ENCODE measurements at places on chromosomes 3 and 15. TPM values are rescaled to one million over a fixed set of nuclear protein-coding genes. Genes with fewer than 3 reads are reported as not detected.

- DNase-seq: no peak
Observed at GRCh38 chr15:100939791-100940190, 20.6 kb downstream of the LRRK1 start.

DNA sequence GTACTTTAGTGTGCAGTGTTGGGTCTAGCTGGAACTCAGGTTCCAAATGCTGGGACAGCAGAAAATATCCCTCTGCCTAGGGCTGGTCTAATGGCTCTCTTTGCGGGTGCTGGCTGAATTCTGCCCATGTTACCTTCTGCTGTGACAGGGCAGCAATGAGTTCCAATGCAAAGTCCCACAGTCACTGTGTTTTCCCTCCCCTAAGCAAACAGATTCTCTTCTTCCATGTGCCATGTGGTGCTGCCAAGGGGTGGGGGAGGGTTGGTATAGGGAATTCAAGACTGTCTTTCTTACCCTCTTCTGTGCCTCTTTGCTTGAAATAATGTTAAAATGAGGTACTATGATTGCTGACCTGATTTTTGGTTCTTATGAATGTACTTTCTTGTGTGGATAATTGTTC lies 229.6 kb downstream of the GBE1 start:
- DNase-seq: no peak

DNA sequence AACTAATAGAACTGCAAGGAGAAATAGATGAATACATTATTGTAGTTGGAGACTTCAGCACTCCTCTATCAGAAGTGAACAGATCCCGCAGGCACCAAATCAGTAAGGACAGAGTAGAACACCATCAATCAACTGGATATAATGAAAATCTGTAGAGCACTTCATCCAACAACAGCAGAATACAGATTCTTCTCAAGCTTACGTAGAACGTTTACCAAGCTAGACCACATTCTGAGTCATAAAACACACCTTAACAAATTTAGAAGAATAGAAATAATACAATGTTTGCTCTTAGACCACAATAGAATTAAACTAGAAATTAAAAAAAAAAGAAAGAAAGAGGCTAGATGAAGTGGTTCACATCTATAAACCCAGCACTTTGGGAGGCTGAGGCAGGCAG lies 70.7 kb upstream of the NEDD4 start:
- DNase-seq: no peak

DNA sequence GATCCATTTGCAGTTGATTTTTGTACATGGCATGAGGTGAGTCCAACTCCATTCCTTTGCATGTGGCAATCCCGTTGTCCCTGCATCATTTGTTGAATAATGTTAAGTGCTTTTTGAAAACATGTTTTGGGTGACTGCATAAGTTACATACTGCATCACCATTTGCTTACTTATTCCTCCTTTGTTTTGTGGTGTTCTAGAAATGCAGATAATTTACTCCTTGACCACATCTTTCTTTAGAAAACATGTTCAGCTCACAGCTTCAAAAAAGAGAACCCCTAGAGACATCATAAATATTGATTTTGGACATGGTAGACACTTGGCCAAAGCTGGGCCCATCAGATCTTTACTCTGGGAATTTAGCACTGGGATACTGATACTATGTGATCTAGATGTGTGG lies 135.3 kb upstream of the DAZL start:
- no peak for DNase-seq

- no peak for DNase-seq
Observed at GRCh38 chr3:98874602-98875249, 26.8 kb downstream of the DCBLD2 start.

DNA sequence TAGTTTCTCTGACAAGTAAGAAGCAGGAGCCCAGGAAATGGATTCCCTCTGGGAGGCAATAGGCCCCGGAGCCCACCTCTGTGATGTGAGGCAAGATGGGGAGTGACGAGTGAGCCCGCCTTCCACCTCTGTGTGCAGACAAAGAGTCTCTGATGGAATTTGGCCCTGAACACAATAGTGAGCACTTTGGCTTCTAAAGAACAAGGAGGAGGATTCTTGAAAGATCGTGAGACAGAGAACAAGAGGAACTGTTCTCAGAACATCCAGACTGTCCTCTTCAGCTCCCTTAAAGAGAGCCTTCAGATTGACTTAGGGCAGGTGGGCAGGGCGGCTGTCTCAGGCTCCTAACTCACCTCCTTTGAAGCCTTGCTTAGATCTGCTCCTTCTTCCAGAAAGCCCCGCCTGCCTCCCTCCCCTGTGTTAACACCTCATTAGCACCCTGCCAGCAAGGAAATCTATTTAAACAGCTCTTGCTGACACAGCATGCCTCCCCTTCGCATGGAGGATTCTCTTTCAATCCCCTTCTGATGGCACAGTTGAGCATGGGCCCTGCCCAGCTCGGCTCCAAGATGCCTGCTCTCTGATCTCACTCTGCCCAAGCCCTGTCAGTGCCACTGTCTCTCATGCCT lies 430.3 kb downstream of the NTRK3 start:
- no peak for DNase-seq

DNA sequence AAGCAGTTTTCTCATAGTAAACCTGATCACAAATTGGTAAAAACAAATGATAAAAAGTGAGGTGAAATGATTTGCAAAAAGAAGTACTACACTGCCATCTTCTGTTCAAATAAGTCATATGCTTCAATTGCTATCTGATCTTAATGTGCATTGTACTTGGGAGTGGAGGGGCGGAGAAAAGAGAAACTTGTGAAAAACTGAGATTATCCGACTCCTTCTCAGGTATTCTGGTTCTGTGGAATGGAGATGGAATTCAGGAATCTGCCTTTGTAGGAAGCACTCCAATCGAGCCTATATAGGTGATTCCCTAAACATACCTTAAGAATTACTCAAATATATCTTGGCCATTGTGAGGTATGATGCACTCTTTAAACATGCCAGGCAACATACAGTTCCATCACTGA lies 180.6 kb downstream of the CHL1 start:
- peak; percentile 7 for DNase-seq

DNA sequence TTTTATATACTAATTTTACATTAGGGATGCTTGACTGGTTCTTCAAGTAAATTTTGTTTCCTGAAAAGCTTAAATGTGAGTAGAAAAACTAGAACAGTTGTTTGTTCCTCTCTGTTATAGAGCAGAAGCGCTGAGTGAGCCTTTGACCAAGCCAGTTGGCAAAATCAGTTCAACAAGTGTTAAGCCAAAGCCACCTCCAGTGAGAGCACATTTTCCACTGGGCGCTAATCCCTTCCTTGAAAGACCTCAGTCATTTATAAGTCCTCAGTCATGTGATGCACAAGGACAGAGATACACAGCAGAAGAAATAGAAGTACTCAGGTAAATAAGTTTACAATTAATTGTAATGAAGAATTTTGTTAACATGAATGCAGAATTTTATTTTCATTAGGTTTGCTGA lies 14.6 kb downstream of the CAPN7 start:
- no peak for DNase-seq

DNA sequence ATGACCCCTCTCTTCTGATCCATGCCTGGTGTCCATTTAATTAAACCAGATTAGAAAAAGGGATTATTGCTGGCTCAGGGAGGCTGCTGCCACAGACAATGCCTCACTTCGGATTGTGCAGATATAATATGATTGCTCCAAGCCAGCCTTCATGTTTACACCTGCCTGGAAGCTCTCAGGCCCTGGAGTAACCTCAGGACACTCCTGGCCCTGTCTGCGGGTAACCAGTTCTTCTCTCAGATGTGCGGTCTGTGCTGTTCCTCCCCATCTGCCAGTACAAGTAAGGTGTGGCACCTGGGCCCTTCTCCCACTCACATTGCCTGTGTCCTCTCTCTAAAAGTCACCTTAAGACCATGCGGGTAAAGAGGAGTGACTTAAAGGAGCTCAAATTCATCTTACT lies 8.8 kb upstream of the GOLGA8J start:
- DNase-seq: no peak

DNA sequence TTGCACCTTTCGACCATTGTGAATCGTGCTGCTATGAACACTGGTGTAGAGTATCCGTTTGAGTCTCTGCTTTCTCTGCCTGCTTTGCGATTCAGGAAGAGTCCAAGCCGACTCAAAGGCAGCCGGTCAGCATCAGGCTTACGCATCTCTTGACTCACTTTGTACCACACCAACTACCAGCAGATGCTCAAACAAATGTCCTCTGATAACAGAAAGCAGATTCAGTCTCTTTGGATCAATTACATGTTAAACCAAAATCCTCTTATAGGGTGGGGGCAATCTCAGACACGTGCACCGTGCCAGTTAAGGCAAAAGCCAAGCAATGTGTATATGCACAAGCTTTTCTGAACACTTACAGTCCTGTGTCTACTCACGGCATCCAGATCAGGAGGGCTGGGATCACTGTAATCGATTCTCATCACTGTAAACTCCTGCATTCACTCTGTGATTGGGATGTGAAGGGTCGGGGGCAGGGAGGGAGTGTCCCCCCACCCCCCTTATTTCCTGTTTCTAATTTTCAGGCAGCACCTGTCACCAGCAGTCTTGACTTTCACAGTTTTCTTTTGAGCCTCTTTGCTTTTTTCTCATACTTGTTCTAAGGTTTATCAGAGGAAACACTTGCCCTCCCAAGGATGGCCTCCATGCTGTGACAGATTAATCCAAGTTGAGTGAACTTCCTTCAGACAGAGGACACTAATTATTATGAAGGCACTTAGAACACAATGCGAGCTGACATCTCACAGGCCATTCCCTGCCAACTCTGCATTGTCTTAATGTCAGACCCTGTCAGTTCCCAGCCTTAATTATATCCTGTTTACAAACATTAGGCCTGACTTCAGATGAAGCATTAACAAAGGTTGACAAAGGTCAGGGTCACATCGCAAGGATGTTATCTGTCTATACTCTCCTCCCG lies 153.5 kb downstream of the MECOM start:
- no peak for DNase-seq

- DNase-seq: peak; percentile 3
Observed at GRCh38 chr15:34147371-34148140, 45.7 kb downstream of the PGBD4 start.

GRCh38 chr3:171444001-171444690 lies 16.1 kb downstream of the TNIK start:
- DNase-seq: no peak

- no peak for DNase-seq
Observed at GRCh38 chr15:59340325-59340724, 32.3 kb downstream of the MYO1E start.

GRCh38 chr3:70539908-70540307 lies 227.5 kb upstream of the MDFIC2 start:
- DNase-seq: peak; percentile 5

DNA sequence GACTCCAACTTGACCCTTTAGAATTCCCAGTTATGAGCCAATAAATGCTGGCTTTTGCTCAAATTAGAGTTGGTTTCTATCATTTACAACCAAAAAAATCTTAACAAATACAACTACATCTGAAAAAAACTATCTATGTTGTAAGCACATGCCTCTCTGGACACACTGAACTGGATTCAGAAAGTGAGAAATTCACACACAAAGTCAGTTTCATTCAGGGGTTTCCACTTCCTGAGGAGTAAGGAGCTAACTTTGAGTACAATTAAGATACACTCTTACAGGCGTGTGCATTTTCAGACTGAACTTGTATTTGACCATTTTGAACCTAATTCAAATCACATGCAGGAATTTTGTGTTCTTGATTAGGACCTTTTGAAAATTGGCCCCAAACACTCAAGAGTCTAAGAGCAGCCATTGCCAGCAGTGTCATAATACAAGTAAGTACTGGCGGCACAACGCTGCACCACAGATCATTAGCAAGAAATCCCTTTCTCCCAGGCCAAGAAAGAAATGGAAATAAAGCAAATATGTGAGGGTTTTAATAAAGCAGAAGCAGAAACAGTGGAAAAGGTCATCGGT lies 31.2 kb downstream of the LINS1 start:
- no peak for DNase-seq

DNA sequence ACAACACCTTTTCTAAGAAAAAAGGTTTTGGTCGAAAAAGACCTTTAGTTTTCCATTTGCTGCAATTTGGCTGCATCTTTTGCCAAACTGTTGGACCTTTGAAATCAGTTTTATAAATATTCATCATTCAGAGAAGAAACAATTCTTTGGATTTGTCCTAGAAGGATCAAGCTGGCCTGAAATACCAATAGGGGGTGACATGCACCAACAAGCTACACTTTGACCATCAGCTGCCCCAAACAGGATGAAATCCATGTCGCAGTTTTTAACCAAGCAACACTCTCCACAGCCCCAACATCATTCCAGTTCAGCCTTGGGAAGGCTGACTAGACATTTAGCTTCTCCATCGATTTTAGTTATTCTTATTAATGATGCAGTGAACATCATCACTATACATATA lies 9.8 kb downstream of the RPL15 start:
- peak; percentile 7 for DNase-seq

- DNase-seq: no peak
Observed at GRCh38 chr3:31129241-31129640, 234.8 kb upstream of the GADL1 start.

DNA sequence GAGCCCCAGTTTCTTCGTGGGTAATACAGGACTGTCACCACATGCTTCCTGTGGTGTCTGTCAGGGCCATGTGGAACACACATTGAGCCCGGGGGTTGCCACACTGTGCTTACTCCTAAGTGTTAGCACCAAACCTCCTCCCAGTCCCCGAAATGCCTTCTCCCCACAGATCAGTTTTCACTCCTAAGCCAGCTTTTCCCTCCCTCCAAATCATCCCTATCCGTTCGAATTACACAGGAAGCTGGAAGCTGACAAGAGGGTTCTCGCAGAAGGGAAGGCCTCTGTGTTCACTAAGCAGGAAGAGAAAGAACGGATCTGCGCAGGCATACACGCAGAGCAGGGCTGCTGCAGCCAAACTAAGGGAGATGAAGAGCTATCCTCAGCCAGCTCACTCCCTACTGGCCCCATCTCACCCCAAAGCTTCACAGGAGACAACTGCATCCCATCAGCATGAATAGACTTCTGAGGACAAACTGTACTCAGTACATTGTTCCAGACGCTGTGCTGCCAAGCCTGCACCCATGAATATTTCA lies 32.3 kb downstream of the XXYLT1 start:
- DNase-seq: no peak

DNA sequence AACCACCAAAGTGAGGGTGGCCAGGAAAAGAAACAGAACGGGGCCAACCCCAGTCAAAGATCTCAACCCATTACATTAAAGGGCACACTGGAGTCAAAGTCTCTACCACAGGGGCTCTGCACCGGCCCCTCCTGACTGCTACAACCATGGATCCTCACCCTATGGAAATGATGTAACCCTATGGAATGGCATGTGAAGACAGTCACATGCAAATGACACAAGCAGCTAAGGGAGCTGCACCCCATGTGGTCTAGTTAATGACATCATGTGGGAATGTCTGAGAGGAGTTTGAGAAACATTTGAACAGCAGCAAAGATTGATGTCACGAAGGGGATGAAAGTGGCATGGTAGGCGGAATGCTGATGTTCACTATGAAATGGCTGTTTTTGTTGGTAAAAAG lies 298.2 kb upstream of the SLCO3A1 start:
- DNase-seq: no peak

- DNase-seq: no peak
Observed at GRCh38 chr3:128971421-128972100, 22.3 kb downstream of the CFAP92 start.

The BTBD1 gene
- 111 TPM for total RNA-seq

The RAD51 gene
- total RNA-seq: 15.7 TPM

The LDHAL6B gene
- not detected for total RNA-seq

The MESD gene
- 18.1 TPM for total RNA-seq

The STX19 gene
- 1.3 TPM for total RNA-seq

The WNT5A gene
- total RNA-seq: not detected

The SMAD6 gene
- total RNA-seq: 101 TPM

The GOLGA8O gene
- total RNA-seq: not detected

The OXTR gene
- total RNA-seq: 0.60 TPM

The ATP8B4 gene
- 0.68 TPM for total RNA-seq

The CYP1A1 gene
- total RNA-seq: 2.0 TPM
